ENCODE measurements at places on chromosomes 3 and 15. TPM values are rescaled to one million over a fixed set of nuclear protein-coding genes. Genes with fewer than 3 reads are reported as not detected.

DNA sequence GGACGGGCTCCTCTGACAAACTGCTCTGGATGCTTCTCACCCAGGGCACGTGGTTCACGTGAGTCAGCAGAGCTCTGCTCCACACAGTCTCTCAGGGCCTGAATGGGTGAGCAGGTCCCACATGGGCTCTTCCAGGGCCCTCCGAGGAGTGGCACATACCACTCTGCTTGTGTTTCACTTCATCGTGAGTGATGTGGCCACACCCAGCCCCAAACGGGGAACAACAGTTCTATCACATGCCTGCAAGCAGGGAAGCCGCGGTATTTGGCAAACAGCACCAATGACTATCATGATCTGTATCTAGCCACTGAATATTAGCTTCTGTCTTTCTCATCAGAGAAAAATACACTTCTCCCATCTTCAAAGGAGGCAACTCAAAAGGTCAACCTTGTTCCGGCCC is 352.8 kb downstream of the GABRG3 start:
- no peak for DNase-seq

GRCh38 chr3:24526640-24527212 is 32.1 kb upstream of the THRB start:
- DNase-seq, result no peak

The PLAAT1 gene
- total RNA-seq, result not detected

GRCh38 chr15:60854858-60855564 is 374.1 kb downstream of the RORA start:
- DNase-seq, result no peak

GRCh38 chr3:54999159-54999558 is 71.3 kb upstream of the LRTM1 start:
- DNase-seq, result no peak

GRCh38 chr3:171176244-171176933 is 149.9 kb upstream of the SLC2A2 start:
- DNase-seq, result no peak

DNA sequence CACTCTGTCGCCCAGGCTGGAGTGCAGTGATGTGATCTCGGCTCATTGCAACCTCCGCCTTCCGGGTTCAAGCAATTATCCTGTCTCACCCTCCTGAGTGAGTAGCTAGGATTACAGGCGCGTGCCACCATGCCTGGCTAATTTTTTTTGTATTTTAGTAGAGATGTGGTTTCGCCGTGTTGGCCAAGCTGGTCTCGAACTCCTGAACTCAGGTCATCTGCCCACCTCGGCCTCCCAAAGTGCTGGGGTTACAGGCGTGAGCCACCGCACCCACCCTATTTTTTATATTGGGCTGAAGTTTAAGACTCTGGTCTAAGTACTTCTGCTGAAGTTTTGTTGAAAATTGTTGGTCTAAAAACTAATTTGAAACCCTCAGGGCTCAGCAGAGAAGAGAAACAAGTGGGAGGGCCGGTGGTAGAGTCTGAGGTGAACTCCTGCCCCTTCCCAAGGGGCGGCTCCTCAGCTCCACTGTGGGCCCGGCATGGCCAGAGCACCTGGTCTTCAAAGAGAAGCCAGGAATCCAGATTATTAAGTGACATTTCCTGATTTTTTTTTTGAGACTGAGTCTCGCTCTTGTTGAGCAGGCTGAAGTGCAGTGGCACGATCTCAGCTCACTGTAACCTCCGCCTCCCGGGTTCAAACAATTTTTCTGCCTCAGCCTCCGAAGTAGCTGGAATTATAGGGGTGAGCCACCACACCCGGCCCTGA is 4.0 kb downstream of the HDAC11 start:
- DNase-seq, result no peak
